Hematopoietic multipotent progenitor cell treated with erythropoietin and hydrocortisone succinate and interleukin-3 and kit ligand, for 15 days (in vitro differentiated cells): ENCODE measurements at places on chromosomes 1 and 21.

DNA sequence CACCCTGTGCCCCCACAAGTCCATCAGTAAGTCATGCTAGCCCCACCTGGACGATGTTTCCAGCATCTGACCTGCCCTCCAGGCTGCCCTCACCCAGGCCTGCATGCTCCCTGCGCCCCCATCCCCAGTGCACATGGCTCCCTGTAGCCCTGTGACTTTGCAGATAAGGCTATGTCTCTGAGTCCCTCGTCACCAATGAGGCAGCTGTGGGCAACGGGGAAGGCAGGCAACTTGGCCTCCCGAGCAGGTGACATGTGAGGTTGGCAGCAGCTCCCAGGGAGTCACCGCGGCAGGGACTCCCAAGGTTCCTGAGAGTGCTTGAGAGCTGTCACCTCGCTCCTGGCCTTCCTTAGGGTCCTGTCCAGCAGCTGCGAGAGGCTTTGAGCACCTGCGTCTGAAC is 32.4 kb upstream of the AGPAT3 start:
- no peak for DNase-seq

DNA sequence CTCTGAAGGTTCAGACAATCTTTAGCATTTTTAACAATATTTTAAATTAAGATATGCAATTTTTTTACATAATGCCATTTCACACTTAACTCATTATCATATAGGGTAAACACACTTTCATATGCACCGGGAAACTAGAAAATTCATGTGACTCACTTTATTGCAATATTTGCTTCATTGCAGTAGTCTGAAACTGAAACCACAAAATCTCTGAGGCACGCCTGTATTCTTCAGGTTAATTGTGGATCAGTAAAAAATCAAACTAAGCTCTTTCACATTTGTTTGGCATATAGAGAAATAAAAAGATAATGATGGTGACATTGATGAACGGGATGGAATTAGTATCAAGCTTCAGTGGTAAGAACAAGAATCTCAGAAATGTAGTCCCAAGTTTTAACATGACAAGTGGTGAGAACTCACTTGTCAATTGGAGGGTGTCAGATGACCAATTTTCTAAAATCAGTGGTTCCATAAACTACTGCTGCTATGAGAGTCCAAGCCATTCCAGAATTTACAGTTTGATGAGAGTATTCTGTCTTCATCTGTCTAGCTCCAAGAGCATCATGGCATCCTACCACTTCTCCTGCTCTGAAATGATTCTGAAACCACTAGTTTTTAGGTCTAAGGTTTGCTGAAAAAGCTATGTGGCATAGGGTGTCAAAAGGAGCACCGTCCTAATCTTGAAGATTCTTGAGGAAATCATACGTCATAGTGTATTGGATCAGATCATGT is 281.0 kb downstream of the PTPRC start:
- no peak for DNase-seq

DNA sequence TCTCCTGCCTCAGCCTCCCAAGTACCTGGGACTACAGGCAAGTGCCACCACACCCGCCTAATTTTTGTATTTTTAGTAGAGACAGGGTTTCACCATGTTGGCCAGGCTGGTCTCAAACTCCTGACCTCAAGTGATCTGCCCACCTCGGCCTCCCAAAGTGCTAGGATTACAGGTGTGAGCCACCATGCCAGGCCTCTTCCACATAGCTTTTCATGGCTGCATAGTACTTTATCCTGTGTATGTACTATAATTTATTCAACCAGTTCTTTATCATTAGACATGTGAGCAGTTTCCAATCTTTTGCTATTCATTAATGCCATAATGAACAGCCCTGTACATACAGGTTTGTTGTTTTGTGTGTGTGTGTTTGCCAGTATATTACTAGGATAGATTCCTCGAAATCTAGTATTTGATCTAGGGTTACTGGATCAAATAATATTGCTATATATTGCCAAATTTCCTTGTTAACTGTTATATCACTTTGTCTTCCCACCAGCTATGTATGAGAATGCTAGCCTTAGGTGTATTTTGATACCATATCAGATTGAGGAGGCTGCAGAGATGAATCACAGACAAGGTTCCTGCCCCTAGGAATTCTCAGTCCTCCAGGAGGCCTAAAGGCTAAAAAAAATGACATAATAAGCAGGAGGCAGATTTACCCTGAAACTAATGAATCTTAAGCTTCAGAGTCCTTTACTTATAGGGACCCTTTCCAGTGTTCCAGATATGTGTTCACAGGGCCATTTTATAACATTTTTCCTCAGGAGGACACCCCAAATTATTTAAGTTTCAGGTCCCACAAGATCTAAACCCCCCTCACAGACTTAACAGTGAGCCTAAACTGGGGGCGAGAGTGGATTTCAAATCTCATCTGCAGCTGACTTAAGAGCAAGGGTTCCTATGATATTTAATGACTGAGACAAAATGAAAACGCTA is 2.1 kb upstream of the PDIK1L start:
- DNase-seq = no peak

GRCh38 chr1:47724432-47724999 is 272.7 kb downstream of the TRABD2B start:
- DNase-seq = no peak

GRCh38 chr1:22975694-22976093 is 3.0 kb upstream of the LACTBL1 start:
- DNase-seq = no peak

- DNase-seq = no peak
Measured at GRCh38 chr1:221849897-221850296, 108.0 kb upstream of the DUSP10 start.

GRCh38 chr1:54835970-54836369 is 34.8 kb upstream of the TTC22 start:
- DNase-seq = no peak

- no peak for DNase-seq
Measured at GRCh38 chr1:215397843-215398242, 169.3 kb upstream of the KCTD3 start.
